Left ventricle myocardium inferior (tissue), 1 donor: ENCODE measurements at places on chromosomes 5 and 9. TPM values are rescaled to one million over a fixed set of nuclear protein-coding genes. Genes with fewer than 3 reads are reported as not detected.

DNA sequence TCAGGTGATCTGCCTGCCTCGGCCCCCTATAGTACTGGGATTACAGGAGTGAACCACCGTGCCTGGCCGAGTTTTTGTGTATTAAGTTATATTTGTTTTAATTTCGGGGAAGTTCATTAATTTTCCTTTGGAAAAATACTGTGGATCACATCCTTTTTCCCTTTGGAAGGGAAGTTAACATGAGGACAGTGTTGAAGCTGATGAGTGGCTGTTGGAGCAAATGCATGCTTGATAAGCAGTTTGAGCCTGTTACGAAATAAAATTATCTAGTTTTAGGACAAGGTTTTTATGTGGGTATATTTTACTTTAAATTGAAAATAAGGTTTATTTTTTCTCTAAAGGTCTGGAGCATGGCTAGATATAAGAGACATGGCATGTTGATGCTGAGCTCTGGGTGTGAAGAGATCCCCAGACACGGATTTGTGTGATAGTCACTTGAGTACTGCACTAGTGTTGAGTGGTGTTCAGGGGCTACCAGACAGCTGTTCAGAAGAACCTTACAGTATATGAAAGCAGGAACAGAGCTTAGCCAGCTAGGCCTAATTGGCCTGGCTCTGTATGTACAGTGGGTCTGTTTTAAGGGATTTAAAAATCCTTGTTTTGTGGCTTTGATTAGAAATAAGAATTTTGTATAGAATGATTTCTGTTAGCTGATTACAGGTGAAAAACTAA, 17.4 kb downstream of the LMNB1 start:
- no peak for DNase-seq

- no peak for DNase-seq
Measured at GRCh38 chr9:7936996-7937395, 137.4 kb upstream of the DMAC1 start.

GRCh38 chr5:180815293-180815917, 12.8 kb upstream of the MGAT1 start:
- no peak for DNase-seq

- no peak for DNase-seq
Measured at GRCh38 chr5:147887930-147888329, 9.4 kb downstream of the SCGB3A2 start.

DNA sequence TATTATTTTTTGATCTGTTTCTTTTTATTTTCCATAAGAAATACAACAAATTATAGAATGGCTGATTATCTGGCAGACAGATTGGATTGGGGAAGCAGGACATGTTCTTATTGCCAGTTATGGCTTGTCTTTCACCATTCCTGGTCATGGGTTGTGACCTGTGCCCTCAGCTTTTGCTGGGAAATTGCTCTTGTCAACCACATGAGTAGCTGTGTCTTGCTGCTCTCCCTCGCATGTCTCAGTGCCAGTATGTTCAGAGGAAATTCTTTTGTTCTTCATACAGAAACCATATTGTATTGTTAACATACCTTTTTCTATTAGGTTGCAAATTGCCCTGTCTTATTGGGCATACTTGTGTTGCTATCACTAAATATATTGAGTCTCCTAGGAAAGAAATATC, 344.1 kb downstream of the OSTF1 start:
- DNase-seq, result no peak

DNA sequence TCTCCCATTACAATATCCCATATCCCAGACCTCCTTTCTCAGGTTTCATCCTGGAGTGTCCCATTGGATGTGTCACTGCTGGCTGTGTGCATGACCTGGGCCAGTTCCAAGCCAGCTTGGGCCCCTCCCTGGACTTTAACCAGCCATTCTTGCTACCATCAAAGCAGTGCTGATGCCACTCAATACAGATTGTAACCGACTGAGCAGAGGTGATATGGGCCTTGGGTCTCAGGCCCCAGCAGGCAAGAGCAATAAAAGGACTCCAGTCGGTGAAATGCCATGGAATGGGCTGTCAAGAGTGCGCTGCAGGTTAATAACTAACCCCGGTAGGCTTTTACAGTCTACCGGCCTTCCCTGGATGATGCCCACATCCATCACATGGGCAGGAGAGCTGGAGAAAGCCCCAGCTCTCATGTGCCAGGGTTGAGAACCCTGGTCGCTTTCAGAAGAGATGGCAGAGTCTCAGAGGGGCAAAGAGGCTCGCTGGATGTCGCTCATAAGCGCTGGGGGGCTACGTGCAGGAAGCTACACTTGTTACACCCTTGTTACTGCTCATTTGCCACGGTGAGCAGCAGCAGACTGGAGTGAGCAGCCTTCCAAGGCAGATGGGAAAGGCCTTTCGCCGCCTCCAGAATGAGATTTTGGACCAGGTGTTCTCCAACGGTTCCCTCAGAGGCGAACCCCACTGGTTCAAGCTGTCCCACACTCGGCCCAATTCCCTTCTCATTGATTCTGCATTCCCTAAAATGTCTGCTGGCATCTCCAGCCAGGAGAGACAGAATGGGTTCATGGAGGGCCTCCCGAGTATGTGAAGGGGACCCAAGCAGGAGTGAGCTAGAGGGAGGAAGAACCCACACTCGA, 13.2 kb downstream of the EPB41L4B start:
- DNase-seq, result no peak

The ZCCHC9 gene
- total RNA-seq, result 8.9 TPM

The OLFM1 gene
- total RNA-seq, result 10.0 TPM

The DCAF12 gene
- total RNA-seq, result 16.4 TPM
